ENCODE measurements at places on chromosomes 16 and 17. TPM values are rescaled to one million over a fixed set of nuclear protein-coding genes. Genes with fewer than 3 reads are reported as not detected.

The SLC5A11 gene
- total RNA-seq, result not detected

The NPIPA2 gene
- total RNA-seq, result 2.4 TPM

The PMFBP1 gene
- total RNA-seq, result 3.9 TPM

The CFAP20 gene
- total RNA-seq, result 28.7 TPM

The PLEKHH3 gene
- 0.61 TPM for total RNA-seq

All from activated T-helper 17 cell treated with anti-CD3 and anti-CD28 coated beads, Interleukin-2, amount 50 U/mL, for 72 hours (primary cell).